ENCODE measurements at places on chromosomes 13 and 19.
A peak's percentile ranks its signal among the peaks of the same experiment; 100 is the strongest.

DNA sequence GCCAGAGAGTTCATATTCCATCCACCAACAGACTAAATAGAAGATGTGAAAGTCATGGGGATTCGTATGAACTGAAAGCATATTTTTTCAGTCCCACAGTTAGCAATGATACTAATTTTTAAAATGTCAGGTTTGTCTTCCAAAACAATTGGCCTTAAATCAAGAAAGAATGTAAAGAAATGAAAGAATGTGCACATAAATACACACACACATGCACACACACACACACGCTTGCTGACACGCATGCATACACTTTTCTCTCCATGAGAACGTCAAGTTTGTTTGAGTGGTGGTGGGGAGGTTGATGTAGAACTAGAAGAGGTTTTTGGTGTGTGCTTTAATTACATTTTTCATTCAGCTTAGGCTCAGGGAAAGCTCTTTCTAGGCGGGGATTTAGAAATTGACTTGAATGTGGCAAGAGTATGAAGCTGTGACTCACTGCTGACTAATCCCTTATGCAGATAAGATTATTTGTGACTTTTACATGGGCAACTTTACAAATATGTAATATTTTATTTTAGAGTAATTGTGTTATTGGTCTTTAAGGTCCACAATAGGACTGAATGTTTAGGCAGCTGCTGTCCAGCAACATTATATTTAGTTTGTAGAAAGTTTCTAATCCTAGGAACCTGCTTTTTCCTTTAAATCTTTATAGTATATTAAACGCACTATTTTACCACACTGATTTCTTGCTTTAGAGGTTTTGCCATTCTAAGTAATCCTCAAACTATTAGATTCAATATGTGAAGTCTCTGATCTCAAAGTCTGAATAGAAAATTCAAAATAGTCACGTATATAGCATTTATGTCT lies 18.8 kb downstream of the FLT1 start:
- no peak for DNase-seq

GRCh38 chr13:98216711-98217285 lies 39.7 kb upstream of the RNF113B start:
- DNase-seq = no peak

- no peak for DNase-seq
Observed at GRCh38 chr13:97574926-97575325, 141.0 kb downstream of the RAP2A start.

DNA sequence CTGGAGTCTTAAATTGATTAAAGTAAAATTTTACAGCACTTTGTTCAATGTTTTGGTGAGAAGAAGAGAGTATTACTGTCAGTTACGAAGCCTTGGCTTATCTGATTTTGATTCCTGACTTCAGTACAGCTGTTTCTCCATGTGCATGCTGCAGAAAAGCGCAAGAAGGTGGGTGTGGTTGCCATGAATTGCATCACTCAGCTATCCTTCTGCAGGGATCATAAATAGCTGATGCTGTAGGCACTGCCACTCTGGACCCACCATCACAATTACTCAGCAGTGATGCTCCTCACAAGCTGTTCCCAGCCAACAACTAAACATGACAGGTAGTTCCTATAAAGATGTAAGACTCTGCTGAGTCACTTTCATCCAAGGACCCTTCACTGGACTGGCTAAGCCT lies 321.2 kb downstream of the IRS2 start:
- DNase-seq = no peak

GRCh38 chr13:95356916-95357315 lies 55.7 kb upstream of the ABCC4 start:
- no peak for DNase-seq

- DNase-seq = no peak
Observed at GRCh38 chr13:83881917-83882605, at the start of gene SLITRK1. Gene SLITRK1, minus strand, starts transcription at chr13:83882474. Its CDS starts 967 bp downstream, at chr13:83881507.

- DNase-seq = no peak
Observed at GRCh38 chr13:37295071-37295470, 189.6 kb upstream of the CSNK1A1L start.

GRCh38 chr13:29802621-29803020 lies 47.8 kb downstream of the UBL3 start:
- DNase-seq = no peak

- DNase-seq = no peak
Observed at GRCh38 chr13:105642511-105642958, 892.9 kb downstream of the EFNB2 start.

DNA sequence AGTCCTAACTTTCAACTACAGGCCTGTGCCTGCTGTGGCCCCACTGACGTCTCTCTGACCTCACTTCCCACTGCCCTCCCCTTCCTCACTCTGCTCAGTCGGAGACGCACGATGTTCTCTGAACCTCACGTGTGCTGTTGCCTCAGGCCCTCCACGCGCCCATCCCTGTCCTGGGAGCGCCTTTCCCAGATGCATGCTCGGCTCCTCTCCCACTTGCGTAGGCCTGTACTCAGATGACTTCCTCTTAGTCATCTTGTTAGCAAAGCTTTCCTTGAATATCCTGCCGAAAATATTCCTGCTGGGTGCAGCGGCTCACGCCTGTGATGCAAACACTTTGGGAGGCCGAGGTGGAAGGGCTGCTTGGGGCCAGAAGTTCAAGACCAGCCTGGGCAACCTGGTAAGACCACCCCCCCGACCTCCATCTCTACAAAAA lies 9.3 kb upstream of the SYT5 start:
- DNase-seq = no peak

GRCh38 chr13:89695343-89696257 lies 1651.9 kb upstream of the MIR17HG start:
- DNase-seq = no peak

DNA sequence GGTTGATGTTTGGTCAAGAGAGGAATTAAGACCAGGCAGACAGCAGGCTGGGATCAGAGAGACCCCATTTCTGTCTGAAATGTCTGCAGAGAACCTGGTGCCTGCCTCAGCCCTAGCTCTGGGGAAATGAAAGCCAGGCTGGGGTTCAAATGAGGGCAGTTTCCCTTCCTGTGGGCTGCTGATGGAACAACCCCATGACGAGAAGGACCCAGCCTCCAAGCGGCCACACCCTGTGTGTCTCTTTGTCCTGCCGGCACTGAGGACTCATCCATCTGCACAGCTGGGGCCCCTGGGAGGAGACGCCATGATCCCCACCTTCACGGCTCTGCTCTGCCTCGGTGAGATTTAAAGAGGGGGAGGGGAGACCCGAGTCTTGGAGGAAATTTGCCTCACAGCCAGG lies at the start of gene LILRB4:
LILRB4 (plus strand) TSS at position 256 of the 400 bp plus-strand sequence; CDS start at position 305, 49 bp downstream.
- no peak for DNase-seq

GRCh38 chr13:85663856-85664255 lies 135.4 kb downstream of the SLITRK6 start:
- no peak for DNase-seq

- DNase-seq = no peak
Observed at GRCh38 chr19:18672606-18673337, 10.7 kb upstream of the CRTC1 start.

DNA sequence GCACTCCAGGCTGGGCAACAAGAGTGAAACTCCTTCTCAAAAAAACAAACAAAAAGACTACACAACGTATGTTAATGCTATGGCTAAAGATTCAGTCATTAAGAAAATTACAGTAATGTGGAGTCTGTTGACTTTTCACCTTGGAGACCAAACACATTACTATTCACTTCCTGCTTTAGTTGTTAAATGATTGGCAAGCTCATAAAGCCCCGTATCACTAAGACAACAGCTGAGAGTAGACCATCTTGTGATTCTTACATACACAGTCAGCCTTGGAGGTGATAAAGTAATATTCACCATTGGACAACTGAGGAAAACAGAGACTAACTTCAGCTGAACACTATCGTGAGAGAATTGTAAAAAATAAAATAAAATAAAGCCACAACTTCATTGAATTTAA lies 86.5 kb downstream of the KCTD12 start:
- no peak for DNase-seq

- DNase-seq = no peak
Observed at GRCh38 chr19:50497022-50497405, 14.0 kb downstream of the JOSD2 start.

- DNase-seq = no peak
Observed at GRCh38 chr19:41297628-41298347, 12.2 kb upstream of the CCDC97 start.

- DNase-seq = no peak
Observed at GRCh38 chr19:7505288-7505681, 10.6 kb upstream of the ZNF358 start.

GRCh38 chr19:21474671-21475181 lies 30.7 kb upstream of the ZNF429 start:
- DNase-seq = peak; percentile 29

DNA sequence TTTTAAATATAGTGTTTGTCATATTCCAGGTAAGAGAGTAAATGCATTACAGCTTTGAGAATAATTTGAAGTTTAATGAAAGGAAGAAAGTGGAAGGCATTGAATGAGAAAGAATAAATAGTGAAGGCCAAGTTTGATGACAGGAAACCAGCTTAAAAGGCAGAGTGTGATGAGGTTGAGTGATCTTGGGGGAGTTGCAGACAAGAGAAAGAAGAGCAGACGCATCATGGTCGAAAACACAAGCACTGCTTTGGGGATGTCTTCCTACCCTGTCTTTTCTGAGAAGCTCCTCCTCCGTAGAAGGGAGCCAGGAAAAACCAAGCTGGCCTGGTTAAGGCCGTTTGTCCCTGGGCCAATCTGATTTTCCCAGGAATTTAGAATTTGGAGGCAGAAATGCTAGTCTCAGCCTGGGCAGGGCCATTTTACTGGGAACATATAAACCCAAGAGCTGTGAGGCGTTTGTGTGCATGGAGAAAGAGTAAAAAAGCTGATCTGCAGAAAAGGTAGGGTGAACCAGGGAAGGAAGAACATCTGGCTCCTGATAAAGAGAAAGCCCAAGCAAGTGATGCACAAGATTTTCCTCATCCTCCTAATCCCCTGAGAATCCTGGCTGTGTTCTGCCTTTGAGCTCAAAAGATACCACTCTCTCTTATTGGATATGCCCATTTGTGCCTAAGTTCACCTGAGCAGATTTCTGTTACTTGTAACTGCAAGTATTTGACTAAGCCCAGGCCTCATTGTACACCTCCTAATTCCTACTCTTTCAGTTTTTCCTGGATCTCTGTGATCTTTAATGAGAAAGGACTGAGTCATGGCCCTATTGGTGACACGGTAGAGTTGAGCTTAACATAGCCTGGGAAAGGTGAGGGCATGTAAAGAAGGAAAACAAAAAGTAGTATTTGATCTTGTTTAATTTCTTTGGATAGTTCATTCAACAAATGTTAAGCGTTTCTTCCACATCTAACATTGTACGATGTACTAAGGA lies 80.0 kb downstream of the WDFY2 start:
- no peak for DNase-seq

GRCh38 chr13:37074703-37075102 lies 15.2 kb upstream of the SUPT20H start:
- no peak for DNase-seq

GRCh38 chr19:28330831-28331230 lies 882.1 kb downstream of the UQCRFS1 start:
- no peak for DNase-seq

DNA sequence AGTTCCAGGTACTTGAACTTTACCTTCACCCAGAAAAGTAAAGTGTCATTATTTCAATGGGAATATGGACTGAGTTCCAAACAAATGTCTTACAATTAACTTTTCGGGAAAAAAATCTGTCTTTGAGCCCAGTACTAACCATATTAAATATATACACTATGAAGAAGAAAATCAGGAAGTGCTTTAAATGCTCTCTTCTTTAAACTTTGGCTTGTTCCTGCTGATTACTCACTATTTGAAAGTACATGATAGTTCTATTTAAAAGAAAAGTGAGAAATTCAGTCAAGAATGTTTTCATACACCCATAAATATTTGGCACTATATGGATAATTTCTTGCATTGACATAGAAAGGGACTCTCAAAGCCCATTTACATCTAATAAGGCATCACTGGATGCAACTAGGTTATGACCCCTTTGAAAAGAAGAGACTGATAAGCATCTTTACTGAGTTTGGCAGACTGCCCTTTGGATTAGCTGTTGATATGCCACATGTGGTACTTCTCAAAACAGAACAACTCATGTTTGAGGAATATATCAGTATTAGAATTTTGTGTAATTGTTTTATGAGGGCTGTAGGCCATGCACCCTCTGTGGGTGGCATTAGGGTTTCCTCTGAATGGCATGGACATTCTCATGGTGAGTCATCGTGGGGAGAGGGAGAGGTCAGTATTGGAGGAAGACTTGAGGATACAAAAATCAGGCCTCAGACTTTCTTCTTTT lies 25.0 kb upstream of the VWA8 start:
- no peak for DNase-seq

DNA sequence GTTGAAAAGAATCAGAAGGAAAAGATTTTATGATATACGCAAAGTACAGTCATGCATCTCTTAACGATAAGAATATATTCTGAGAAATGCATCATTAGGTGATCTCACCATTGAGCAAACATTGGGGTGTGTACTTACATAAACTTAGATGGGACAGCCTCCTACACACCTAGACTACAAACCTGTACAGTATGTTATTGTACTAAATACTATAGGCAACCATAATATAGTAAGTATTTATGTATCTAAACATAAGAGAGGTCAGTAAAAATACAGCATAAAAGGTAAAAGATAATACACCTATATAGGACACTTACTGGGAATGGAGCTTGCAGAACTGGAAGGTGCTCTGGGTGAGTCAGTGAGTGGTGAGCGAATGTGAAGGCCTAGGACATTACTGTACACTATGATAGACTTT lies 254.6 kb downstream of the SPRY2 start:
- DNase-seq = no peak

GRCh38 chr13:39417131-39417530 lies 185.9 kb downstream of the LHFPL6 start:
- DNase-seq = no peak

DNA sequence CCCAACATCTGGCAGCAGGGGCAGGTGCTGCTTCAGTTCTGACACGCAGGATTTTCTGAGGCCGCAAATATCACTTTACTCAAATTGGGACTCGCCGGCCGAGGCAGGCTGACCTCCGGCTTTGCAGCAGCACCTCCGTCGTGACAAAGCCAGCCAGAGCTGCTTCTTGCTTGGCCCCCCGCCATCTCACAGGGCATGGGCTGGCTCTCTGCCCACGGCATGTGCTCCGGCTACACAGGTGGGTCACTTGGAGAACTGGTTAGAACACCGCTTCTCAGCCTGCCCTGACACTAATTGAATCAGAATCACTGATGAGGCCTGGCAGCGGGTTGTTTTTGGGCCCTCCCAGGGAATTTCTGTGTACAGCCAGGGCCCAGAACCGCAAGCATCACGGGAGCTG lies 112.3 kb downstream of the SLC7A1 start:
- DNase-seq = no peak

GRCh38 chr13:52366291-52366690 lies 39.7 kb downstream of the THSD1 start:
- no peak for DNase-seq

Measured in stimulated activated CD8-positive, alpha-beta memory T cell treated with anti-CD3 and anti-CD28 coated beads, Interleukin-15, amount 100 ng/mL, for 4 hours (primary cell).